Activated CD4-positive, alpha-beta T cell treated with anti-CD3 and anti-CD28 coated beads, Interleukin-2, amount 10 ng/mL, durations not matched to agents 7 days and 5 days (primary cell): ENCODE measurements at places on chromosomes 1 and 21. TPM values are rescaled to one million over a fixed set of nuclear protein-coding genes. Genes with fewer than 3 reads are reported as not detected.

DNA sequence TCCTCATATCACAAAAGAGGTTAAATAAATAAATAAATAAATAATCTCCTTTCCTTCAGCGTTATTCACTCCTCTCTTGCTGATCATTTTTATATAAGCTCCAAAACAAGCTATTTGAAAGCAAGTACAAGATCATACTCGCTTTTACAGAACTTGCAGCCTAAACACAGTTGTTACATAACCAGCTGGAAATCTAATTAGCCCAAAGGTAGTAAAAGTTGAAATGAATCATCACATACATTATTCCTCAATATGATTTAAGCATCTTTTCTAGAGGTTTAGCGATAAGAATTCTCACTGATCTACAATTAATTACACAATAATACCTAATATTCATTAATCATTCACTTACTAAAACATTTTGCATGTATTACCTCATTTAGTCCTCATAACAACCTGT, 160.2 kb downstream of the COP1 start:
- no peak overlapping the region for H3K4me3 ChIP-seq
- DNase-seq: no peak
- no peaks in the 10 kb centered on the region for H3K4me1 ChIP-seq
- no peak overlapping the region for H3K27ac ChIP-seq
- H3K36me3 ChIP-seq: peaks cover 14% of the 10 kb centered on the region

DNA sequence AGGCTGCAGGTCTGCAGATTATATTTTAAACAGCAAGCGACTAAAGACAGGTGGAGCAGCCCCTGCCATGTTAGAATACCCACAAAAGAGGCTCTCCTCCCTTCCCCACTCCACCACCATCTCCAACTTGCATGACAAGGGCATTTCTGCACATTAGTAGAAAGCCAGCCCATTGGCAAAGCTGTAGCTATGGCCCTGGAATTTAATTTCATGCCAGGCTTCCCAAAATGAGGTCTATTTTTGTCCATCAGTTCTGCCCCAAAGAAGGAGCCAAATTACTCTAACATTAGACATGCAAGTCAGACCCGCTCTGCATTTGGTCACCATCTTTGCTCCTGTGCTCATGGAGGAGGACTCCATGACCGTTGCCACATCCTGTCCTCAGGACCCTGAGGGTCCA, 115.2 kb downstream of the LAMC2 start:
- H3K4me1 ChIP-seq: no peaks in the 10 kb centered on the region
- no peak overlapping the region for H3K4me3 ChIP-seq
- H3K27me3 ChIP-seq: peaks cover 4% of the 10 kb centered on the region
- H3K27ac ChIP-seq: no peak overlapping the region
- DNase-seq: no peak

- H3K36me3 ChIP-seq: peaks cover 39% of the 10 kb centered on the region
- no peak for DNase-seq
- peak overlapping the region; percentile 1 for H3K27ac ChIP-seq
- H3K27me3 ChIP-seq: no peaks in the 10 kb centered on the region
- H3K4me1 ChIP-seq: peaks cover 3% of the 10 kb centered on the region
Measured at GRCh38 chr1:88946861-88947260, 45.6 kb downstream of the KYAT3 start.

- H3K27ac ChIP-seq: no peak overlapping the region
- no peaks in the 10 kb centered on the region for H3K27me3 ChIP-seq
- peaks cover 29% of the 10 kb centered on the region for H3K4me1 ChIP-seq
- no peak overlapping the region for H3K4me3 ChIP-seq
Measured at GRCh38 chr1:230099465-230099864, 32.4 kb downstream of the GALNT2 start.

GRCh38 chr1:47941609-47942239, 55.5 kb downstream of the TRABD2B start:
- DNase-seq: no peak
- no peak overlapping the region for H3K4me3 ChIP-seq
- no peak overlapping the region for H3K27ac ChIP-seq
- H3K27me3 ChIP-seq: peaks cover 7% of the 10 kb centered on the region
- no peaks in the 10 kb centered on the region for H3K36me3 ChIP-seq

- peaks cover 9% of the 10 kb centered on the region for H3K27me3 ChIP-seq
- no peak overlapping the region for H3K4me3 ChIP-seq
- no peak for DNase-seq
- no peak overlapping the region for H3K27ac ChIP-seq
- H3K36me3 ChIP-seq: no peaks in the 10 kb centered on the region
Measured at GRCh38 chr1:24283326-24284155, 35.6 kb upstream of the GRHL3 start.

DNA sequence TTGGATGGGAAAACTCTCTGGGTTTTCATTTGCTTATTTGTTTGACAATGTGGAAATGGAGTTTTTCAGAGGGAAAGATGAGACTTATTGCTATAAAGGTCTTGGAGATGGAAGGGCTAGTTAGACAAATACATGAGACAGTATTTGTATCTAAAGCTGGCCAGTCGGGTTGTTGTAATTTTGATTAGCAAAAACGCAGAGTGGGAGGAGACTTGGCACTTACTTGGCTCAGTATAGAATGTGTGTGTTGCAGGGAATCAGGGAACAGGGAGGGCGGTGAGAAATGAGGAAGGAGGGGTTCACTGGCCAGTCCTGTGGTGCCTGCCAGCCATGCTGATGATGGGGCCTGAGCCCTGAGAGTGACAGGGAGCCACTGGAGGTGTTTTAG, 6.0 kb upstream of the FOXE3 start:
- peaks cover 22% of the 10 kb centered on the region for H3K27me3 ChIP-seq
- DNase-seq: no peak
- H3K4me3 ChIP-seq: no peak overlapping the region
- no peaks in the 10 kb centered on the region for H3K4me1 ChIP-seq
- H3K36me3 ChIP-seq: no peaks in the 10 kb centered on the region

- no peaks in the 10 kb centered on the region for H3K36me3 ChIP-seq
- H3K27me3 ChIP-seq: peaks cover 4% of the 10 kb centered on the region
- H3K4me3 ChIP-seq: no peak overlapping the region
- no peak overlapping the region for H3K27ac ChIP-seq
- H3K4me1 ChIP-seq: peaks cover 18% of the 10 kb centered on the region
Measured at GRCh38 chr1:25066731-25067517, 136.8 kb upstream of the RUNX3 start.

DNA sequence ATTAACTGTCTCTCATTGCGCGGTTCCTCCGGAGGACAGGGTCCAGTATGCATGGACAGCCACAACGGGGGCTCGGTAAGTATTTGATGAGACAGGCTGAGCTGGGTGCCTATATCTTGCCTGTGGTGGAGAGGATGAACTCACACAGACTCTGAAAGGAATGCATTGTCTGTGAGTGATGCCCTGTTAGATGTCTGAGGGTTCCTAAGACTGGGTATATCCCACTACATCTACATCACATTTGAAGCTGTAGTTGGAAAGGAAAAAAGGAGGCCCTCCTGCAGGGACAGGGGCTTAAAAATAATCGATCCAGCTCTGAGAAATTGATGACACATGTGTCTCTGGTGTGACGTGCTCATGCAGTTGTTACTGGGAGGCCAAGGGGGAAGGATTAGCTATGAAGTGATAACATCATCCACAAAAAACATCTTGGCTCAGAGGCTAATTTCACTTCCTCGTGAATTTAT, 1.9 kb downstream of the ADARB1 start:
- peaks cover 64% of the 10 kb centered on the region for H3K4me1 ChIP-seq
- no peaks in the 10 kb centered on the region for H3K27me3 ChIP-seq
- peak overlapping the region; percentile 83 for H3K4me3 ChIP-seq
- peak overlapping the region; percentile 73 for H3K27ac ChIP-seq
- no peak for DNase-seq
- H3K36me3 ChIP-seq: peaks cover 12% of the 10 kb centered on the region

- peak within 1 kb of the TSS; percentile 83 for H3K4me3 ChIP-seq
- peak; percentile 62 for DNase-seq
- H3K4me1 ChIP-seq: peaks cover 44% of the 10 kb centered on the region
- no peaks in the 10 kb centered on the region for H3K27me3 ChIP-seq
Measured at GRCh38 chr21:33229784-33230544, at the start of gene IFNAR2. Gene IFNAR2 (plus strand): TSS chr21:33229938. CDS start chr21:33241923, 11,985 bp downstream.

DNA sequence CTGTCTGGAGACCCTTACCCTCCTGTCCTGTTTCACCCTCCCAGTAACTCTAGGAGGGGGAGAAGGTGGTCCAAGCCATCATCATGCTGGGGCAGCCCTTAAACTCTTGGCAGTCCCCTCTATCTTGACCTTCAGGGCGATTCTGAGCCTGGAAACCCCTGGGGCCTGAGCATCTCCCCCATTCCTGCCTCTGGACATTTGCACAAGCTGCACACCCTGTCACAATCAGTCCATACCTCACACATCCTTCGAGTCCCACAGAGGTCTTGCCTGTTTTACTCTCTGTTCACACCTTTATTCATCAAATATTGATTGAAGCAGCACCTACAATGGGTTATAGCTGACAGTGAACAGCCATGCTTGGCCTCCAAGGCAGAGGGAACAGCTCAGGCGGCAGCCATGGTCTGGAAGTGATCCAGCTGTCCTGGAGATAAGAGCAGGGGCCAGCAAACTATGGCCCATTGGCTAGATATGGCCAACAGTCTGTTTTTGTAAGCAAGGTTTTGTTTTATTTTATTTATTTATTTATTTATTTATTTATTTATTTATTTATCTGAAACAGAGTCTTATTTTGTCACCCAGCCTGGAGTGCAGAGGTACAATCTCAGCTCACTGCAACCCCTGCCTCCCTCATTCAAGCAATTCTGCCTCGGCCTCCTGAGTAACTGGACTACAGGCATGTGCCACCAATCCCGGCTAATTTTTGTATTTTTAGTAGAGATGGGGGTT, 7.1 kb upstream of the FAM131C start:
- H3K36me3 ChIP-seq: no peaks in the 10 kb centered on the region
- no peak overlapping the region for H3K4me3 ChIP-seq
- no peak for DNase-seq
- peaks cover 6% of the 10 kb centered on the region for H3K4me1 ChIP-seq
- H3K27ac ChIP-seq: no peak overlapping the region

GRCh38 chr21:43721206-43721605, 2.3 kb downstream of the PDXK start:
- peaks cover 43% of the 10 kb centered on the region for H3K4me1 ChIP-seq
- DNase-seq: no peak
- peak overlapping the region; percentile 79 for H3K4me3 ChIP-seq
- peaks cover 4% of the 10 kb centered on the region for H3K36me3 ChIP-seq
- peaks cover 14% of the 10 kb centered on the region for H3K27me3 ChIP-seq

DNA sequence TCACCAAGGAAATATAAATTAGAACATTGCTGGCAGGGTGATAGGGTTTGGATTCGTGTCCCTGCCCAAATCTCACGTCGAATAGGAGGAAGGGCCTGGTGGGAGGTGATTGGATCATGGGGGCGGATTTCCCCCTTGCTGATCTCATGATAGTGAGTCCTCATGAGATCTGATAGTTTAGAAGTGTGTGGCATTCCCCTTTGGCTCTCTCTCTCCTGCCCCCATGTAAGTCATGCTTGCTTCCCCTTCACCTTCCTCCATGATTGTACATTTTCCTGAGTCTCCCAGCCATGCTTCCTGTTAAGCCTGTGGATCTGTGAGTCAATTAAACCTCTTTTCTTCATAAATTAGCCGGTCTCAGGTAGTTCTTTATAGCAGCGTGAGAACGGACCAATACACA, 60.6 kb downstream of the VPS26C start:
- no peak for DNase-seq
- H3K4me3 ChIP-seq: no peak overlapping the region
- H3K27ac ChIP-seq: no peak overlapping the region
- H3K36me3 ChIP-seq: peaks cover 10% of the 10 kb centered on the region

DNA sequence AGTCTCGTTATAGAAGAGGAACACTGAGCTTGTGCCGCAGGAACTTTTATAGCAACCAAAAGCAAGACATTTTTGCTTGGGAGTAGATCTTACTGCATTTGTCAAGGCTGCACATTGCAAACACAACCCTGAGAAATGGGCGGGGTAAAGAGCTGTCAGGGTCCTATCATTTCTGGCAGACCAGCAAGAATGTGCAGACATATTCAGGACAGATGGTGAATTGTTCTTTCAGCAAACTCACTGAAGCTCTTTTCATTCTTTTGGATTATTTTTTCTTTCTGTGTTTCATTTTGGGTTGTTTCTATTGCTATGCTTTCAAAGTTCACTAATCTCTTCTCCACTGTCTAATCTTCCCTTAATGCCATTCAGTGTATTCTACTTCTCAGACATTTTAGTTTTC, 5.1 kb upstream of the ACTN2 start:
- H3K27me3 ChIP-seq: peaks cover 42% of the 10 kb centered on the region
- H3K36me3 ChIP-seq: no peaks in the 10 kb centered on the region

- no peak overlapping the region for H3K4me3 ChIP-seq
- H3K27ac ChIP-seq: no peak overlapping the region
- peaks cover 12% of the 10 kb centered on the region for H3K4me1 ChIP-seq
Measured at GRCh38 chr1:59081181-59081580, 215.7 kb upstream of the FGGY start.

GRCh38 chr1:184684285-184685074, 70.2 kb downstream of the EDEM3 start:
- no peaks in the 10 kb centered on the region for H3K4me1 ChIP-seq
- no peaks in the 10 kb centered on the region for H3K27me3 ChIP-seq
- no peak overlapping the region for H3K27ac ChIP-seq
- no peak overlapping the region for H3K4me3 ChIP-seq
- no peak for DNase-seq
- H3K36me3 ChIP-seq: no peaks in the 10 kb centered on the region

- no peak overlapping the region for H3K4me3 ChIP-seq
- H3K4me1 ChIP-seq: no peaks in the 10 kb centered on the region
- no peaks in the 10 kb centered on the region for H3K36me3 ChIP-seq
- DNase-seq: no peak
- peaks cover 7% of the 10 kb centered on the region for H3K27me3 ChIP-seq
Measured at GRCh38 chr1:29825274-29825940, 589.1 kb downstream of the PTPRU start.

DNA sequence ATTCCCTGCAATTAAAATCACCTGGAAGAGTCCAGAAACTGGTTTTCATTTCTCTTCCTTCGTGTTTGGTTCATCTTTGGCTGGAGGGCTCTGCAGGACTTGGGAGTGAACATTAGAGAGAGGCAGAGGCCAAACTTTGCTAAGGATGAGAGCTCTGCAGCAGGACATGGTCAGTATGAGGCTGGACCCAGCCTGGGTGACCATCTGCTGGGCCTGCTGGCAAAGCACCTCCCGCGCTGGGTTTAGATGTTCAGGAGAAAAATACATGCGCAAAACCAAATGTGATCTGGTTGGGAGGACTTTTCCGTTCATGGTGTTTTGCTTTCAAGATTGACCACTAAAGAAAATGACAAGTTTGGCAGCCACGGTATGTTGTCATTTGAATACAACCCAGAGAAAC, 15.9 kb downstream of the KAZN start:
- H3K27me3 ChIP-seq: no peaks in the 10 kb centered on the region
- no peaks in the 10 kb centered on the region for H3K4me1 ChIP-seq
- no peak for DNase-seq
- no peaks in the 10 kb centered on the region for H3K36me3 ChIP-seq
- no peak overlapping the region for H3K27ac ChIP-seq

Gene PTPN22
- total RNA-seq: 74.6 TPM

Gene SELENBP1
- total RNA-seq: not detected

Gene LAMTOR5
- total RNA-seq: 120 TPM

Gene C1QA
- not detected for total RNA-seq

Gene AGL
- total RNA-seq: 13.2 TPM

Gene CR2
- not detected for total RNA-seq

Gene MROH7
- not detected for total RNA-seq

Gene CRP
- total RNA-seq: not detected

Gene CEP170
- 32.1 TPM for total RNA-seq

Gene LCA5L
- 0.19 TPM for total RNA-seq

Gene SRM
- 88.1 TPM for total RNA-seq

Gene PKN2
- total RNA-seq: 30.7 TPM
